ENCODE measurements at places on chromosomes 1 and 21. TPM values are rescaled to one million over a fixed set of nuclear protein-coding genes. Genes with fewer than 3 reads are reported as not detected.
A peak's percentile ranks its signal among the peaks of the same experiment; 100 is the strongest.

DNA sequence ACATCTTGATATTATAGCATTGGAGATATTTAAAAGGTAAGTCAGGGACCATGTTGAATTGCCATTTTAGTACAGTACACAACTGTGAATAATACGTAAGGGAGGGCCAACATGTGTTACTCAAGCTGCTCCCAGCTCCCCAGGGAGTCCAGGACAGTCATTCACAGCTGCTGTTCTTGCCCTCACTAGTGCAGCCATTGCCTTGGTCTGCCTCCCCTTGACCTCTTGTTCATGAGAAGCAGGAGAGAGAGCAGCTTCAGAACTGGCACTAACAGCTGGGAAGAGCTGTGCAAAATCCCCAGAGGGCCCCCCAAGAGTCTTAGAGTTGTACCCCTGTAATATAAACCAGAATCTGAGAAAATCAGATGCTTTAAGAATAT is 16.4 kb downstream of the TCEANC2 start:
- no peak overlapping the region for H3K4me3 ChIP-seq
- no peaks in the 10 kb centered on the region for H3K36me3 ChIP-seq
- no peaks in the 10 kb centered on the region for H3K27me3 ChIP-seq

GRCh38 chr1:22039594-22040285 is 12.8 kb upstream of the CDC42 start:
- no peak overlapping the region for H3K4me3 ChIP-seq
- DNase-seq, result no peak
- no peak overlapping the region for H3K27ac ChIP-seq
- no peaks in the 10 kb centered on the region for H3K4me1 ChIP-seq
- H3K27me3 ChIP-seq, result no peaks in the 10 kb centered on the region

- H3K4me1 ChIP-seq, result peaks cover 13% of the 10 kb centered on the region
- H3K27me3 ChIP-seq, result no peaks in the 10 kb centered on the region
- H3K27ac ChIP-seq, result no peak overlapping the region
- no peak overlapping the region for H3K4me3 ChIP-seq
- peak; percentile 15 for DNase-seq
Measured at GRCh38 chr1:226639631-226640061, 91.1 kb downstream of the STUM start.

GRCh38 chr1:232798920-232799319 is 6.3 kb upstream of the MAP10 start:
- no peak overlapping the region for H3K4me3 ChIP-seq
- H3K27ac ChIP-seq, result no peak overlapping the region
- DNase-seq, result no peak
- H3K36me3 ChIP-seq, result no peaks in the 10 kb centered on the region

DNA sequence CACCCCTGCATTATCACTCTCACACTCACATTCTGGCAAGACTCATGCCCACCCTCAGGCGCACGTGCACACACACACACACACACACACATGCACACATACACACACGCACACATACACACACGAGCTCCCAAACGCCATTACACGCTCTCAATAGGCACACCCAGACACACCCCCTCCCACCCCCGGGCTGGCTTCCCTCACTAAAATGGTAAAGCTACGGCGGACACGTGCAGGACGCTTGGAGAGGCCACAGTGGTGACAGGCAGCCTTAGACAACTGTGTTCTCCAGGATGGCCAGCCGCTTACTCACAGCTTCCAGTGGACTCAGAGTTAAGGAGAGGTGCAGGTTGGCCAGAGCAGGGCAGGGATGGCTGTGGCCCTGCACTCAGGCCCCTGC is 10.1 kb downstream of the MATN1 start:
- H3K36me3 ChIP-seq, result no peaks in the 10 kb centered on the region
- H3K27me3 ChIP-seq, result no peaks in the 10 kb centered on the region
- no peak overlapping the region for H3K27ac ChIP-seq
- DNase-seq, result no peak

GRCh38 chr1:5254975-5255374 is 600.6 kb downstream of the AJAP1 start:
- H3K36me3 ChIP-seq, result no peaks in the 10 kb centered on the region
- no peak for DNase-seq
- H3K27me3 ChIP-seq, result no peaks in the 10 kb centered on the region
- no peak overlapping the region for H3K27ac ChIP-seq

DNA sequence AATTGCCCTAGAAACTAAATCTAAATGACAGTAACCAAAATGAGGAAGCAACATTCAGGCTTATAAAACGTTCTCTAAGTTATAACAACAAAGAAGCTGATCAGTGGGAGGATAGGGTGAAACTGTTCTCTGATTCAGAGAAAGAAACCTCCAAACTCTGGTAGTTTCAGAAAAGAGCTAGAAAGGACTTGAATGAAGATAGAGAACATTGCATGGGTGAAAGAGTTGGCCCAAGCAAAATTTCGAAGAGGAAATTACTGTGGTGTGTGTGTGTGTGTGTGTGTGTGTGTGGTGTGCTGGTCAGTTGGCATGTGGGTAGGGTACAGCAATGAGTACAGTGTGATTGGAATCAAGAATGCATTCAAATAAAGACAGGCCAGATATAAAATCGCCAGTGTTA is 16.5 kb upstream of the SPAG17 start:
- no peaks in the 10 kb centered on the region for H3K36me3 ChIP-seq
- H3K27ac ChIP-seq, result no peak overlapping the region
- no peaks in the 10 kb centered on the region for H3K4me1 ChIP-seq
- no peak for DNase-seq

- H3K27ac ChIP-seq, result no peak overlapping the region
- H3K4me1 ChIP-seq, result no peaks in the 10 kb centered on the region
- H3K27me3 ChIP-seq, result no peaks in the 10 kb centered on the region
- no peaks in the 10 kb centered on the region for H3K36me3 ChIP-seq
- H3K4me3 ChIP-seq, result peak overlapping the region; percentile 47
- DNase-seq, result no peak
Measured at GRCh38 chr1:37634992-37635902, 555 bp upstream of the RSPO1 start.

- H3K36me3 ChIP-seq, result no peaks in the 10 kb centered on the region
- H3K4me1 ChIP-seq, result peaks cover 22% of the 10 kb centered on the region
- no peak overlapping the region for H3K4me3 ChIP-seq
- DNase-seq, result no peak
Measured at GRCh38 chr1:205298191-205298994, 23.2 kb downstream of the NUAK2 start.

- H3K4me1 ChIP-seq, result peaks cover 6% of the 10 kb centered on the region
- H3K4me3 ChIP-seq, result no peak overlapping the region
- no peaks in the 10 kb centered on the region for H3K36me3 ChIP-seq
- no peak for DNase-seq
- no peaks in the 10 kb centered on the region for H3K27me3 ChIP-seq
Measured at GRCh38 chr1:22491995-22492715, 40.5 kb downstream of the ZBTB40 start.

DNA sequence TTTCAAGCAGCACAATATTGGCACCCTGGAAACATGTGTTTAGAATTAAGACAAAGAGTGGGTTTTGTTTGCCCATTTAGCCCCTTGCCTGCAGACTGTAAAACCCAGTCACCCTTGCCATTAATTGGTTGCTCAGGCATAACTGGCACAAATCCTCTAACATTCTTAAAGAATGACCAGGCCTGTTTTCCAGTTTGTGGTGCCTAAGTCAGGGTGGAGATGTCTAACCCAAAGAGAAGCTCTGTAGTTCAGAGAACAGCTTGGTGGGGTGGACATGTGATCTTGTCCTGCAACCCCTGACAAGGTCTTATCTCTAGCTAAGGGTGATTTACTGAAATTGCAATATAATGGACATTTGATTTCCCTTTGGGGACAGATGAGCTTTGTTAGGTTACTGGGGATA is 8.8 kb upstream of the ANGPTL7 start:
- no peaks in the 10 kb centered on the region for H3K27me3 ChIP-seq
- no peak for DNase-seq
- peaks cover 8% of the 10 kb centered on the region for H3K4me1 ChIP-seq
- no peak overlapping the region for H3K4me3 ChIP-seq
- H3K36me3 ChIP-seq, result no peaks in the 10 kb centered on the region

DNA sequence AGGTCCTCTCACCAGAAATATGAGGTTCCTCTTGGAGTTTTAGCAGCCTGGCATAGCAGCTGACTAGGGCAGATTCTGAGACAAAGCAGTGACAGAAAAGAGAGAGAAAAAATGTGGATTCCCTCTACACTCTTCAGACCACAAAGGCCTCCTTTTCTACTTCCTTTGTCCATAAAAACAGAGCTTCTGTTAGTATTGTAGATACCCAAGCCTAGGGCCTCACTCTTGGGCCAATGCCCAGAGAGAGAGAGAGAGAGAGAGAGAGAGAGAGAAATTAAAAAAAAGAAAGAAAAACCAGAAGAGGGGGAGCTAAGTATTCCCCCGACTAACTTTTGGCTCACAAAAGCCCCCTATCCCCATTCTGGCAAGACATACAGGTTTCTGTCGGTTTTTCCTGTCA is 2.4 kb upstream of the ZRANB2 start:
- peaks cover 3% of the 10 kb centered on the region for H3K4me1 ChIP-seq
- DNase-seq, result no peak
- no peak overlapping the region for H3K27ac ChIP-seq
- no peaks in the 10 kb centered on the region for H3K27me3 ChIP-seq

DNA sequence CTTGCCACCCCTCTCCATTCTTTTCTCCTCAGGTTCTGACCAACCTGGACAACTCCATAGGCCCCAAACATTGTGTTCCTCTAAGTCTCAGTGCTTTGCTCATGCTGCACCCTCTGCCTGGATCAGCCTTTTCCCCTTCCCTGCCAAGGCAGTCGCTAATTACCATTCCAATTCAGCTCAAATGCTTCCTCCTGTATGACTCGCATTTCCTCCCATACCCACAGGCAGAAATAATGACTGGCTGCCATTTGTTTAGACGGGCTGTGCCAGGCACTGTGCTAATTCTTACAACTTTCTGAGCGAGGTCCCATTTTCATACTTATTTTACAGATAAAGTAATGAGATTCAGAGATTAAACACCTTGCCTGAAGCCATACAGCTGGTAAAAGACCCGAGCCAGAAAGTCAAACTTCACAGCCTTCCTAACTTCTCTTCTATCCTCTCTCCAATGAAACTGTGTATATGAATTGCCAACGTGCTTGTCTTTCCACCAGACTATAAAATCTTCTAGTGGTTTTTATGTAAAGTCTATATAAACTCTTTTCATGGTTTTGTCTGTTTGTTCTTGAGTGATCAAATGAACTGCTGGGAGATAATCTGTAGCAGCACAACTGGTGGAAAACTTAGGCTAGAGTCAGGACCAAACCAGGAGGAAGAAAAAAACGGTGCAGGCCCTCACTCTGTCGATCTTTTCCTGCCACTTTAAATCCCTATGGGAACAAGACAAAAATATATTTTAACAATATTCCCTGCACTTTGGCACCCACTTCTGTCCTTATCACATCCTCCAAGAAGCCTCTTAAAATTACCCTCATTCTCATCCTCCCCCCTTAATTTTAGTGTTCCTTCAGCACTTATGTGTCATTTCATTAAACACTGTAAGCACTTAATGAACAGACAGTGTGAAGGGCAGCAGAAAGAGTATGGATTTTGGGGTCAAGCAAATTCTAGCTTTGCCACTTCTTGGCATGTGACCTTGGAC is 33.7 kb downstream of the RAB3B start:
- no peaks in the 10 kb centered on the region for H3K36me3 ChIP-seq
- H3K4me1 ChIP-seq, result no peaks in the 10 kb centered on the region
- H3K27me3 ChIP-seq, result no peaks in the 10 kb centered on the region
- H3K27ac ChIP-seq, result no peak overlapping the region
- H3K4me3 ChIP-seq, result no peak overlapping the region

DNA sequence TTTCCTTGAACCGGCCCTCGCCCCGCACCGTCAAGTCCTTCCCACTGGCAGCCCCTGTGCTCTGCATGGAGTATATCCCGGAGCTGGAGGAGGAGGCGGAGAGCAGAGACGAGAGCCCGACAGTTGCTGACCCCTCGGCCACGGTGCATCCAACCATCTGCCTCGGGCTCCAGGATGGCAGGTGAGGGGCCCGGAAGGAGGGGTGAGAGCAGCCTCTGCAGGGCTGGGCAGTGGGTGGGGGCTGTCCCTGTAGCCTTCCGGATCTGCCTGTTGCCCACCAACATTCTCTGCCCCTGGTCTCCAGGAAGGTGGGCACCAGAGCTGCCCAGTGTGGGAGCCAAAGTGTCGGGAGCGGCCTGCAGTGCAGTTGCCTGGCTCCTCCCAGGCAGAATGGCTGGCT is 99.2 kb upstream of the ACTL8 start:
- DNase-seq, result no peak
- no peaks in the 10 kb centered on the region for H3K27me3 ChIP-seq
- H3K36me3 ChIP-seq, result no peaks in the 10 kb centered on the region
- H3K4me1 ChIP-seq, result no peaks in the 10 kb centered on the region

DNA sequence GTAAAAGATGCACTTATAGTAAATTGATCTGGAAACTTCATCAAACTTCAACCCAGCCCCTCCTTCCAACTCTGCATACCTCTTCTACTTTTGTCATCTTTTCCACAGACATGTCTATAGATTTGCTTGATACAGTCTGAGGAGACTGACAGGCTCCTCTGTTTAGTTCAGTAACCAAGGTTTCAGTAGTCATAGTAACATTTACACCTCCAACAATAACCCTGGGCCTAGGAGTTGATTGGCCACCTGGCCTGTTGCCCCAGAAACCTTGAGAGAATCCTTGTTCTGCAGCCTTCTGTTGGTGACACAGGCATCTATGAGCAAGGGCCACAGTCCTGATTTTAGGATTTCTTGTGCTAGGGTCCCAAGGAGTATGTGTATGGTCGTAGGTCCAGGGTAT is at the start of gene CFAP141:
Gene CFAP141 (minus strand): TSS at position 138 of the 400 bp plus-strand sequence. CDS start 26 bp downstream, at position 112.
- H3K4me3 ChIP-seq, result no peak within 1 kb of the TSS
- DNase-seq, result no peak
- H3K4me1 ChIP-seq, result no peaks in the 10 kb centered on the region
- no peak within 1 kb of the TSS for H3K27ac ChIP-seq
- no peaks in the 10 kb centered on the region for H3K27me3 ChIP-seq
- no peaks in the 10 kb centered on the region for H3K36me3 ChIP-seq

GRCh38 chr1:115726161-115726560 is 42.4 kb downstream of the CASQ2 start:
- DNase-seq, result no peak
- no peak overlapping the region for H3K27ac ChIP-seq
- no peaks in the 10 kb centered on the region for H3K27me3 ChIP-seq
- H3K4me1 ChIP-seq, result peaks cover 10% of the 10 kb centered on the region
- H3K4me3 ChIP-seq, result no peak overlapping the region

- H3K4me3 ChIP-seq, result no peak overlapping the region
- DNase-seq, result no peak
- H3K4me1 ChIP-seq, result no peaks in the 10 kb centered on the region
- H3K36me3 ChIP-seq, result no peaks in the 10 kb centered on the region
- no peaks in the 10 kb centered on the region for H3K27me3 ChIP-seq
Measured at GRCh38 chr1:183937611-183938010, 99.9 kb downstream of the COLGALT2 start.

GRCh38 chr1:175090780-175091179 is 23.1 kb downstream of the TNN start:
- H3K4me1 ChIP-seq, result no peaks in the 10 kb centered on the region
- H3K4me3 ChIP-seq, result no peak overlapping the region
- no peak for DNase-seq
- no peak overlapping the region for H3K27ac ChIP-seq
- H3K27me3 ChIP-seq, result no peaks in the 10 kb centered on the region

The ASCL5 gene
- not detected for total RNA-seq

The LRRC8B gene
- 4.9 TPM for total RNA-seq

The LCE1C gene
- not detected for total RNA-seq

The AIM2 gene
- total RNA-seq, result not detected

The DESI2 gene
- total RNA-seq, result 33.4 TPM

The LEPROT gene
- total RNA-seq, result 115 TPM

The KLHDC8A gene
- 270 TPM for total RNA-seq

The CLCNKA gene
- total RNA-seq, result 2.4 TPM

The CELSR2 gene
- 2.6 TPM for total RNA-seq

The TMOD4 gene
- total RNA-seq, result not detected

All from ovary (tissue), 10 donors.